ENCODE measurements at places on chromosomes 3 and 15. TPM values are rescaled to one million over a fixed set of nuclear protein-coding genes. Genes with fewer than 3 reads are reported as not detected.

DNA sequence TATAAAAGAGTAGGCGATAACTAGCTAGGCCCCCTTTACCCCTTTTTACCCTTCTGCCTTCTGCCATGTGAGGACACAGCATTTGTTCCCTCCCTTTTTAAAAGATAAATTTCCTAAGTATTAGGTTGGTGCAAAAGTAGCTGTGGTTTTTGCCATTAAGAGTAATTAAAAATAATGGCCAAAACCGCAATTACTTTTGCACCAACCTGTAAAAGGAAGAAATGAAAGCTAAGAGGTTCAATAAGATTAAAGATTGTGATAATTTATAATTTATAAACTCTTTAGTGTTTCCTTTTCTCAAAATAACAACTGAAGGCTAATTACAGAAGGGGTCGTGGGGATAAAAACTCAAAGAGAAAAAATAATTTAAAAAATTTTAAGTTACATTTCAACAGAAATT lies 283.5 kb upstream of the PDZRN3 start:
- DNase-seq: no peak

GRCh38 chr3:64945171-64945729 lies 257.4 kb upstream of the ADAMTS9 start:
- no peak for DNase-seq

DNA sequence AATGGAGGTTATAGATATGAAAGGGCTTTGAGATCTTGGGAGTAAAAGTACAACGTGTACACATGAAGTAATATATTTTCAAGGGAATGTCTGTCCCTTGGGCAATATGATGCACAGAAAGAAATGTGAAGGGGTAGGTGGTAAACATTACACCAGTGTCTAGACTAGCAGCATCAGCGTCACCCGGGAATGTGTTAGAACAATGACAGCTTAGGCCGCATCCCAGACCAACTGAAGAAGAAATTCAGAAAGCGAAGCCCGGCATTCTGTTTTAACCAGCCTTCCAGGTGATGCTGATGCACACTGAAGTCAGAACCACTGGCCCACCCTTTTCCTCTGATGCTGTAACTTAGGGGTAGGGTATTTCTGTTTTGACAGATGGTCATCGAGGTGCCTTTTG lies 6.3 kb downstream of the INAFM2 start:
- no peak for DNase-seq

Gene CKMT1B
- total RNA-seq: not detected
